HCT116 (cell line): ENCODE measurements at places on chromosomes 5 and 9.

DNA sequence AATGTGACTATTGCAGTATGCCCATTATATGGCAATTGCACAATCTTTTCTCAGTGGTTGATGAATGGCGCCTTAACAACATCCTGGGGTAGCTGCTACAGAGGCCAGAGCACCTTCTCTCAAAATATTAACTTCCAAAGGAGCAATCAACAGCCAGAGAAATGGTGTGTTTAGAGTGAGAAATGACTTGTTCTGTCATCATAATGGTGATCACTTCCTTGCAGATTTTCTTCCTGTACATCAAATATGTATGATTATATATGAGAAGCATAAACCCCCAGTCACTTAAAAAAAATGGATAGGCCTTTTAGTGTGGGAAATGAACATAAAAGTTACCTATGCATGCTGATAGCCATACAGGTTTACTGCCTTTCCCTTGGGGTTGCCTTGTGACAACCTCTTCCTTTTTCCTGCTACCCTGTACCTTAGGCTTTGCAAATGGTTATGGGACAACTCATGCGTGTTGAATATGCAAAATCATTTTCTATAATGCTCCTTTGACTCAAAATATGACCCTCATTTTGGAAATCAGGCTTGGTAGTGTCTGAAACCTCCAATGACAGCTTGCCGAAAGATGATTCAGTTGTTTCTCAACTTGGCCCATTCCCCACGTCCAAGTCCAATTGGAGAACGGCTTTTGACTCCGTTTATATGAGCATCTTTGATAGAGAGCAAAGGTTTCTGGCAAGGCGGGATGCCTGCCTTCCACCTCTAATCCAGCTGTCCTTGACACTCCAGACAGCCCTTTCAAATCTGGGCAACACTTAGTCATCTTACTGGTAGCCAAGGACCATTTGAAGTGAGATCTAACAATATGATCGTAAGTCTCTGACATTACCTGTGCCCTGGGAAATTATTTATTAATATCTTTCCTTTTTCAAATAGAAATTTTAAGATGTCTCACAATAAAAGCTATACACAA lies 69.3 kb downstream of the SLC1A1 start:
- DNase-seq = no peak
- no peak overlapping the region for H3K27ac ChIP-seq
- no peak overlapping the region for H3K4me3 ChIP-seq

DNA sequence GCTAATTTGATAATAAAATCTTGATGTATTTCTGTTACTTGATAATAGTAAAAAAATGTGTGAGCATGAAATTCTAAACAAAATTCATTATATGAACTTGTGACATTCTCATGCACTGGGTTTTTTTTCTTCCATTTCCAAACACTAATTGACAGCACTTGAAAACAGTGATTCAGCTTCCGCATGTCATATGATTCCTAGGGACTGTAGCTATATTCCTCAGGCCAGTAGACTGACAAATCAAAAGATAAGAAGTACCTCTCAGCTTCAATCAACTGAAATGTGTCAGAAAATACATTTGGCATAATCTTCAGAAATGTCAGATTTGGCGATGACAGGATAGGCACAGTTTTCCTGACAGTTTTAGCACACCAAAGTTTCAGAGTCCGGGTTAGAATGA lies 52.5 kb downstream of the EFNA5 start:
- H3K4me3 ChIP-seq = no peak overlapping the region
- no peaks in the 10 kb centered on the region for H3K27me3 ChIP-seq
- H3K4me1 ChIP-seq = no peaks in the 10 kb centered on the region
- no peaks in the 10 kb centered on the region for H3K36me3 ChIP-seq
- no peak overlapping the region for H3K27ac ChIP-seq

DNA sequence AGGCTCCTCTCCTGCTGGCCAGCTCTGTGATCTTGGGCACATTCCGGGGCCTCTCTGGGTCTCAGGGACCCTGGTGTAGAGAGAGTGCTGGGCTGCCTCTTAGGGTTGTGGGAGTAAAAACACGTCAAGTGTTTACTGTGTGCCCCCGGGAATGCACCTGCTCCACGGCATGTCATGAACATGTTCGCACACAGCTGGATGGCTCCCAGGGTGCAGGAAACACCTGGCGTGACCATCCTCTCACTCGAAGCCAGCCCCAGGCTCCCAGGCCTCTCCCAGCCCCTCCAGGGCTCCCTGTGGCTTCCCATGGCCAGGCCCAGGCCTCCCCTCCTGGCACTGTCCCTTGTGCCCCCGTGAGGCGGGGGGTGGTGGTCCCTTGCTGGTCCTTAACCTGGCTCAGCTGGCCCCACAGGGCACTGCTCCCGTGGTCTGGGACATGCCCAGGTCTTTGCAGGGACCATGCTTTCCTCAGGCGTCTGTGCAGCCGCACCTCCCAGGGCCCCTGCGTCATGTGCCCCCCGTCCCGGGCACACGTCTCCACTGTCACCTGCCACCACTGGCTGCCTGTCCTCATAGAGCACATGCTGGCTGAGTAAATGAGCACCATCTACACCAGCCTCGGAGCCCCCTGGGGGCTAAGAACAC lies 44.9 kb downstream of the SLC6A3 start:
- no peak overlapping the region for H3K4me3 ChIP-seq
- no peak overlapping the region for H3K27ac ChIP-seq
- peaks cover 38% of the 10 kb centered on the region for H3K27me3 ChIP-seq

DNA sequence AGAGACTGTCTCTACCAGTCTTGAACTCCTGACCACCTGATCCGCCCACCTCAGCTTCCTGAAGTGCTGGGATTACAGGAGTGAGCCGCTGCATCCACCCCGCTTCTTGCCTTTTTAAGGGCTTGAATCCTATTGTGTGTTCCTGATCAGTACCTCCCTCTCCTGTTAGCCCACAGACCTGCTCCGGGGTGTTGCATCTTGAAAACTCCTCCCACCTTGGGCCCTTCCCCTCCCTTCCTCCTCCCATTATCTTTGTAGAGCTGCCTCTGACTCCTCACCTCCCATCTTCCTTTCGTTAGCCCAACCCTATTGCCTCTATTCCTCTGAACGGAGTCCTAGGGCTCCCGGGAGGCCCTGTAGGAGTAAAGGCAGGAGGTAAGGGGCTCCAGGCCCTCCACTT lies 48.5 kb upstream of the NEK6 start:
- no peak overlapping the region for H3K27ac ChIP-seq
- no peaks in the 10 kb centered on the region for H3K4me1 ChIP-seq
- no peak for DNase-seq

DNA sequence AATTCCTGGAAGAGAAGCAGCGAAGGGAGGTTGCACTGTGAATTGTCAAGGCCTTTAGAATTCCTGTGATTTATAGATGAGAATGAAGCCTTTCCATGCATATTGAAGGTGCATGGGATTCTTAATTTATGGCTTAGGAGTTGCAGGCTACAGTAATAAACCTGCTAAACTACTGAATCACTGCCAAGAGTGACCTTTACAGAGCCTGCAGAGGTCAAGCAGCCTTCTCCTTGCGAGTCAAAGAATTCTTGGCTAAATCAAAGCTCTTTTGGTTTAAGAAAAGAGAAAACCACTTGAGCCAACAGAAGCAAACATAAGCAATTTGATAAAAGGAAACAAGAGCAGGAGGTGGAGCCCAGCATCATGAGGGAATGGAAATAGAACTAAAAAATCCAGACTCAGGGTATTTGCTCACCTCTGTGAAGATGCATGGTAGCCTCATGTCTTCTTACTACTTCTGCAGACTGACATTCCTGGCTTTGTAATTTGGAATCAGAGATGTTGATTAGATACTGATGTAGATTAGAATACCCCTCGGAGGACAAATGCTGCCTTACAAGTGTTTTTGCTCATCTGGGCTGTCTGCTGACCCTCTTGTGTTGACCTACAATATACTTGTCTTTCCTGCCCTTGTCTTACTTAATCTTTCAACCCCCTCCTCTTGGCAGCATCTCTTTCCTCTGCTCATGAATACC lies 90.3 kb upstream of the IFNK start:
- H3K4me3 ChIP-seq = no peak overlapping the region
- H3K27ac ChIP-seq = no peak overlapping the region
- no peaks in the 10 kb centered on the region for H3K4me1 ChIP-seq
- H3K36me3 ChIP-seq = no peaks in the 10 kb centered on the region
